CD4-positive, alpha-beta memory T cell (primary cell): ENCODE measurements at places on chromosomes 13 and 19.
A peak's percentile ranks its signal among the peaks of the same experiment; 100 is the strongest.

GRCh38 chr13:36445891-36446351 lies 13.6 kb downstream of the CCNA1 start:
- no peak for DNase-seq

GRCh38 chr19:48989701-48990291 lies 3.3 kb downstream of the GYS1 start:
- no peak for DNase-seq

DNA sequence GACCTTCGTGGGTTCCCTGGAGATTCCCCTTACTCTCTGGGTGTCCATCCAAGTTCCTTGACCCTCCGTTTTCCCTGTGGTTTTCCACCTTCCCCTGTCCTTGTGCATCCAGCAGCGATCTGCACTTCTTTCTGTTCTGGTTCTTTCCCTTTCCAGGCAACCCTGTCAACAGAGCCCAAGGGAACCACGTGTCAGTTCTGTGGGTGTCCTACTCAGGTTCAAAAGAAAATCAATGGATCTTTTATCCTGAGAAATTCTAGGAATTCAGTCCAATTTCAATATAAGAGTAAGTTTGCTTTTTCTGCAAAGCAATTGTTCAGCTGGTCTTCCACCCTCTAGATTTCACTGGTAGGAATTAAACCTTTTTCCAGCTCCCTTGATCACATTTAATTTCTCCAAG lies 1394.8 kb upstream of the SLC10A2 start:
- no peak for DNase-seq

GRCh38 chr13:73767191-73767741 lies 366.9 kb downstream of the KLF12 start:
- DNase-seq, result no peak

- DNase-seq, result no peak
Observed at GRCh38 chr19:49549045-49549444, 21.2 kb downstream of the RCN3 start.

GRCh38 chr13:88000787-88001186 lies 329.6 kb downstream of the SLITRK5 start:
- no peak for DNase-seq

DNA sequence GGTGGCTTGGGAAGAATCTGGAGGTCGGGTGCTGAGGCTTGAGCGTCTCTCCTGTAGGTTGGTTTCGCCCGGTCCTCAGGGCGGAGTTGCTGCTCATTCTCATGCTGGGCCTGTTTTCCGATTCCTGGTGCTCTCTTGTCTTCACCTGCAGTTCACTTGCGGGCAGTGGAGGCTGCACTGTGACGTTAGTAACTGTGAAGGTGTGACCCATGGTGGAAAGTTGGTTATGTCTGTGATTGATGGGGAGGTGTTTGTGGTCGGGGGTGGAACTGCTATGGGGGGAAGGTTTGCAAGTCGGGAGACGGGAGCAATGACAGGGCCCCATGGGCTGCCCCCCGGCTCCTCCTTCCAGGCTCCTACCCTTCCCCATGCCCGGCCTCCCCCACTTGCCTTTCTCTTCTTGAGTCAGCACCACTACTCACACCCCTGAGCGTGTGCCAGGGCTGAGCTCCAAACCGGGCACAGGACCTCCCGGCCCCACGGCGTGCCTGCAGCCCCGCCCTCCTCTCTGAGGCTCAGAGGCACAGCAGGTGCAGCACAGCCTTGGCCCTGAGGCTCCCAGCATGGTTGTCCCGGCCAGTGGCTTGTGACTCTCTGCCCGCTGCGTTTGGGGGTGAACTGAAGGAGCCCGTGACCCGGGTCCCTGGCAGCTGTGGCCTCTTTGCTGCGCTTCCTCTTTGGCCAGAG lies 79.1 kb downstream of the ATP11A start:
- peak; percentile 39 for DNase-seq

DNA sequence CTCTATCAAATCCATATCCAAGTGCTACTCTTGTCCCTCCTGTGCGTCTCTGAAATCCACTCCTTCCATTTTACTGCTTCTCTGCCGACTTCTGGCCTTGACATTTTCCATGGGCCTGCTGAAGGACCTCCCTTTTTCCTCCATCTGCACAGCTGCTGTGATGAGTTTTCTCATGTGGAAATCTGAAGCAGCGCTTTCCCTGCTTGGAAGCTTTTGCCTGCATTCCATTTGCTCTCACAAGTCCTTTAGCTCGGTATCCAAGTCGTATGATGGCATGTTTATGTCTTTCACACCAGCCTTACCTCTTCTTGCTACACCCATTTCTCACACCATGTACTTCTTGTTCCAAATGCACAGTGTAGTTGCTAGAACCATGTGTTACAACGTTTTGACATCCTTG lies 328.2 kb downstream of the GPC5 start:
- no peak for DNase-seq

GRCh38 chr13:59061621-59062020 lies 1102.1 kb downstream of the DIAPH3 start:
- DNase-seq, result no peak

DNA sequence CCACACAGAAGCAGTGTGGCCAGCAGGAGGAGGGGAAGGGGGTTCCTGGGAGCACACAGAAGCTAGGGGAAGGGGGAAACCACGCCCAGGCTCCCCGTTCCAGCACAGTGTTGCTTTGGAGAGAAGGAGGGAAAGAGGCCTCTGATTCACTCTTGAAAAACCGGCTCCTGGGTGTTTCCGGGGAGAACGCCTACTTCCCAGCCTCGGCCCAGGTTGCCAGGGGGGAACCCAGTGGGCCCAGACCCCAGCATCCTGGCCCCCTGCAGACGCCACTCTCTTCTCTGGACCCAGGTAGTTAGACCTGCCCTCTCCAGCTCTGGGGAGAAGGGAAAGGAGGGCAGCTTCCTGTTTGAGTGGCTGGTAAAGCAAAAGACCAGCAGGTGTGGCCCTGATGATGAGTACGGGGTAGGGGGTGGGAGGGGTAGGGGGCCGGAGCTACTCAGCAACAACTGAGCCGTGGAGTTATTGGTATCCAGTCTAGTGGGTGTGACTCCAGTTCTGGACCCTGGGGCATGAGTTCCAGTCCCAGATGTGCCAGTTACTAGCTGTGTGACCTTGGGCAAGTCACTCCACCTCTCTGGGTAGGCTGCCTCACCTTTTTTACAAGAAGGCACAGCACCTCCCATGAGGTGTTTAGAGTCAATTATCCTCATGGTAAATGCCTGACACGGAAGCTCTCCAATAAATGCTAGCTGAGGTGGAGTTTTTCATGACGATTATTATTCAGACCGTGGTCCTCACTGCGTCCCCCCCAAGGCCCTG lies 836 bp downstream of the GIPC1 start:
- DNase-seq, result peak; percentile 39

DNA sequence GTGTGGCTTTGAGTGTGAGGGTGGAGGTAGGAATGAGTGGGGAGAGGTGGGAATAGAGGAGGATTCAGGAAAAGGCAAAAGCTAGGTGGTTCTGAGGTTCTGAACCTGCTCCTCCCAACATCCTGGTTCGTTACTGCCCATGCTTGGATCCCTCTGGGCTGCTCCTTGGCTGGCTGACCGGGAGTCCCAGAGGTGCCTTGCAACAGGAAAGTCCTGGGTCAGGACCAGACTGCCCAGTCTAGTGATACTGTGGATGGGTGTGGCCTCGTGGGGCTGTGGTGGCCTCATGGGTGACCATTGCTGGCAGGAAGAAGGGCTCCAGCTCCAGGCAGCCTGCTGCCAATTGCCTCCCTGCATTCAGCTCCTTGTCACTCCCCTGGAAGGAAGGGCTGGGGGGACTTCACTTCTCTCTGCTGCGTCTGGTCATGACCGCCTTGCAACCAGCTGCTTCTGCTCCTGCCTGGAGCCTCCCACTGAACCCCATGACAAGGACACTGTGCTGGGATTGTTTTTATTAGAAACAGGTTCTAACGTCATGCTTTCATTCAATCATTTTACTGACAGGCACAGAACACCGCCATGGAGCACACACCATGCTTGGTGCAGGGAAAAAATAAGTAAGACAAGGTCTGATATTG lies 61.5 kb upstream of the UBL3 start:
- DNase-seq, result no peak

DNA sequence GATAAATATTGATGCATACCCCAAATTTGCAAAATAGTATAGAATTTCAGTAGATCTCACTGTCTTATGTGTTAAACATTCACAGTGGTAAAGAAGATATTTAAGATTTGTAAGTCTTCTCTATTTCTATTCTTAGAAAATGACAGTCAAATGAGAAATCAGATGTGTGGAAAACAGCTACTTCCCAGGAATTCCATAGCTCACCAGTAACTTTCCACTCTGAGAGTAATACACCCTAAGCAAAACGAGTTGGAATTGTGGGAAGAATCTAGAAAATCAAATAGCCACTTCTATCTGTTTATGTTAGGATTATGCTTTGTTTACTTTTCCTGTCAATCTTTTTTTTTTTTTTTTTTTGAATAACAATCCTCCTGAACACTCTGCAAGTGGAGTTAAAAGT lies 69.1 kb downstream of the FLT1 start:
- no peak for DNase-seq

DNA sequence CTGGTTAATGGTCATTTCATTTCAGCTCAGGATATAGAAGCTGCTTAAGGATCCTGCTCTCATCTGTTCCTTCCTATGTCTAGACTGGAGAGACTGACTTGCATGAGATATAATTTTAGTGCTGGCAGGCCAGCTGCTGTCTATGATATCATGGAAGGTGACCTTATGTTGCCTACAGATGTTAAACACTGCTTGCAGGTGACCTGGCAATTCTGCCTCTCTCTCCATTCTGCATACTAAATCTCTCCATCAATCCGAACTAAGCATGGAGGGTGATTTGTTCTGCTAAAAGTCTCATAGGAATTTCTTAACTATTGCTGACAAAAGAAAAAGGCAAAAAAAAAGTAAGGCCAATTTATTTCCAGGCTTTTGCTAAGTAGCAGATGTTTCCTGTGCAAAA lies 81.0 kb downstream of the CCNA1 start:
- no peak for DNase-seq

- no peak for DNase-seq
Observed at GRCh38 chr13:18714889-18715288, 466.7 kb downstream of the TUBA3C start.

DNA sequence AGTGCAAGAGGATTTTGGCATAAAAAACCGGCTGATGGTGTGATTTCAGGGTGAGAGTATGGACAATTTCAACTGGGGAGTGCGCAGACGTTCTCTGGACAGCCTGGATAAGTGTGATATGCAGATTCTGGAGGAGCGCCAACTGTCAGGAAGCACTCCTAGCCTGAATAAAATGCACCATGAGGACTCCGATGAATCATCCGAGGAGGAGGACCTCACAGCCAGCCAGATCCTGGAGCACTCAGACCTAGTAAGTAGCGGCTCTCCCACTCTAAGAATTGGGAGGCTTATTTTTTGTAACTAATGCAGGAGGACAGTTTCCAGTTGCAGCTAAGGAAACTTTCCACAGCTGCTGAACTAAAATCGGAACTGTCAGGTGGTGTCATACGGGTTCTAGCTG lies 53.6 kb downstream of the ZAR1L start:
- DNase-seq, result no peak

GRCh38 chr19:3159565-3159964 lies 19.0 kb upstream of the S1PR4 start:
- DNase-seq, result no peak

DNA sequence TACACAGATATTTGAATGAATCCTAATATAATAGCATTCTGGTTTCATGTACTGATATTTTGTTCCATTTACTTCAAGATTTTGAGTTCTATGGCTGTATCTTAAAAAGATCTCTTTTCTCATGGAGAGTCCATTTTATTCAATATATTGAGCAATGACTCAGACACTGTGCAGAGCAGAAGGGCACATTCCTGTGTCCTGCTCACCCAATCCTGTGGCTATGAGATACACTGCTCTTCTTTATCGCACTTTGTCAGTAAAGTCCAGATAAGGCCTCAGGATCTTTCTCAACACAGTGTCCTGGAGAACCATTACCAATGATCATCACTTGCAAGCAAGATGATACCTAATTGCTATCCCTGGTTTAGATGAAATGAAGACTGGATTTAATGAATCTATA lies 155.0 kb downstream of the CYSLTR2 start:
- DNase-seq, result no peak

GRCh38 chr13:33953203-33953602 lies 135.3 kb downstream of the RFC3 start:
- no peak for DNase-seq

DNA sequence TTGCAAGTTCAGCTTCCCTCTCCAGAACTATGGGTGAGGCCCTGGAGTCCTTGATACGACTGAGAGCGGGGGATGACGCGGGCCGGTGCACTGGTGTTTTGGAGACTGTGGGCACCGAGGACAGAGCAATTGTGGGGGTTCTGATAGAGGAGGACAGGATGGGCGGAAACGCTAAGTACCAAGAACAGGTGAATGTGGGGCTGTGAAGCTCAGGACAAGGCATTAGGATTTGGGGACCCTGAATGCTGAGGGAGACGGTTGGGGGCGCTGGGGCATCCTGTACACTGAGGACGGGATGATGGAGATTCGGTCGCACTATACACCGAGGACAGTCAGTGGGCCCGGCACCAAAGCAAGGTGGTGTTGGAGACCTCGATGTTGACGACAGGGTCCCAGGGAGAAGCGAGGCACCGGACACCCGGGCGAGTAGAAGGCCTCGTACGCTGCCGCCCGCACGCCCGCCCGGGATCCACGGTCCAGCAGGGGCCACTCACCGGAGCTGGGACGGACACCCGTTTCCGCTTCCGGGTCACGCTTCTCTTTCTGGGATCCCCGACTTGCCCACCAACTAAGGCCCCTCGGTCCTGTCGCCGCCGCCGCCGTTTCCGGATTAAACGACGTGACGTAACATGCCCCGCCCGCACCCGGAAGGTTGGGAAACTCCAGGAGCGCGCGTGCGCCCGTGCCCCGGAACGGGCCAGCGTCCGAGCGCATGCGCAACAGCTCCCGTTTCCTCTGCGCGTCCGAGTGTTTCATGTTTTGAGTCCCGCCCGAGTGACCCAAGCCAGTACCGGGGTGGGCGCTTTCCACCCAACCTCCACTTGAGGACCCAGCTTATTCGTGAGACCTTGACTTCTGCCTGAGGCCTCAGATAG lies at the start of gene CHMP2A:
Gene CHMP2A, minus strand, starts transcription at position 612 of the 875 bp plus-strand sequence. CDS start 893 bp downstream, outside the sequence.
- peak; percentile 94 for DNase-seq

DNA sequence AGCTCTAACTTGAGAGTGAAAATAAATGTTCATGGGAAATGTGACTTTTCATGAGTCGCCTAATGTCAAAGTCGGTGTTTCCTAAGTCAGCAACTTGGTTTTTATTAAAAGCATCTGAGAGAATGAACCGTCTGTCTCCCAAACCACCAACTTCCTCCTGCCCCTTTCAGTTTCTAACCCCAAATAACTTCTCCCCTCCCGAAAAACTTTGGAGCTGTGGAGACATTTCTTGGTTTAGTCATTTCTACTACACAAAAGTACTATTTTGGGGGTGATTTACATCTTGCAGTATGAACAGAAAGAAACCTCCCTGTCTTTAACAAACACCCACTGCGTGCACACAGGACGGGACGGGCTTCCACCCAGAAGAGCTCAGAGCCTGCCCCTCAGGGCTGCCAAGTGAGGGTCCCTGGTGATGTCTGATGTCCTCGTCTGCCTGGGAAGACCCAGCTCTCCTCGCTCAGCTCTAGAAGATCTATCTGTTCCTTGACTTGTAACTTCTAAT lies 65.0 kb downstream of the RASA3 start:
- DNase-seq, result peak; percentile 36

GRCh38 chr13:64534302-64534701 lies 2695.8 kb downstream of the PCDH9 start:
- DNase-seq, result no peak
